Spinal cord (tissue), 10 donors: ENCODE measurements at places on chromosomes 11 and 22. TPM values are rescaled to one million over a fixed set of nuclear protein-coding genes. Genes with fewer than 3 reads are reported as not detected.
A peak's percentile ranks its signal among the peaks of the same experiment; 100 is the strongest.

GRCh38 chr11:9862981-9863380, 199.1 kb downstream of the SWAP70 start:
- H3K27me3 ChIP-seq = no peaks in the 10 kb centered on the region
- no peak overlapping the region for H3K4me3 ChIP-seq
- no peaks in the 10 kb centered on the region for H3K36me3 ChIP-seq
- no peak for DNase-seq
- H3K4me1 ChIP-seq = no peaks in the 10 kb centered on the region

DNA sequence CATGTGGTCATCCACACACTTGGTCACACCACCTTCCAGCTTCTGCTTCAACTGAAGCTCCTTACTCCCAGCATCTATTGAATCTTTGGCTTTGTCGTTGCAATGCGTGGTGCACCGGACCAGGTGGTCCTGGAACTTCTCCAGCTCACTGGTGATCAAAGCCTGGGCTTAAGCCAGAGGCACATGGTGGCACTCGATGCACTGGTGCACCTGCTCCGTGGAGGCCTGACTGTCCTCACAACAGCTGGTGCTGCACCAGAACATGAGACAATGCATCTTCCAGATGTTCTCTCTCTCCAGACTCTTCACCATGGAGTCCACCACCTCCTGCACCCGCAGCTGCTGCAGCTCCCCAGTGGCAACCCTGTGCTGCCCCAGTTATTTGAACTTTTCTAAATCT, 56.0 kb downstream of the CELSR1 start:
- DNase-seq = no peak
- H3K4me3 ChIP-seq = no peak overlapping the region
- no peaks in the 10 kb centered on the region for H3K27me3 ChIP-seq
- peaks cover 29% of the 10 kb centered on the region for H3K4me1 ChIP-seq
- H3K36me3 ChIP-seq = no peaks in the 10 kb centered on the region

PDE3B gene
- 37.7 TPM for total RNA-seq

DNA sequence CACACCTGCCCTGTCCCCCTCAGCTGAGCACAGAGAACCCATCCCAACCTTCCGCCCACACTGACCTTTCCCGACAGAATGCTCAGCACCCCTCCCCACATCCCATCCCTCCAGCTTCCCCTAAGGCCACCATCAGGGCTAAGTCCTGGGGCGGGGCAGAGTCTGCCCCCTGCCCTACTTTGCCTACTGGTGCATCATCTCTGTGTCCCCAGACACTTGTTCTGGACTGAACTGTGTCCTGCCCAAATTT, 109.8 kb downstream of the CTTN start:
- no peak overlapping the region for H3K27ac ChIP-seq
- H3K36me3 ChIP-seq = no peaks in the 10 kb centered on the region
- H3K27me3 ChIP-seq = no peaks in the 10 kb centered on the region
- DNase-seq = no peak

KCNA4 gene
- 3.5 TPM for total RNA-seq

DNA sequence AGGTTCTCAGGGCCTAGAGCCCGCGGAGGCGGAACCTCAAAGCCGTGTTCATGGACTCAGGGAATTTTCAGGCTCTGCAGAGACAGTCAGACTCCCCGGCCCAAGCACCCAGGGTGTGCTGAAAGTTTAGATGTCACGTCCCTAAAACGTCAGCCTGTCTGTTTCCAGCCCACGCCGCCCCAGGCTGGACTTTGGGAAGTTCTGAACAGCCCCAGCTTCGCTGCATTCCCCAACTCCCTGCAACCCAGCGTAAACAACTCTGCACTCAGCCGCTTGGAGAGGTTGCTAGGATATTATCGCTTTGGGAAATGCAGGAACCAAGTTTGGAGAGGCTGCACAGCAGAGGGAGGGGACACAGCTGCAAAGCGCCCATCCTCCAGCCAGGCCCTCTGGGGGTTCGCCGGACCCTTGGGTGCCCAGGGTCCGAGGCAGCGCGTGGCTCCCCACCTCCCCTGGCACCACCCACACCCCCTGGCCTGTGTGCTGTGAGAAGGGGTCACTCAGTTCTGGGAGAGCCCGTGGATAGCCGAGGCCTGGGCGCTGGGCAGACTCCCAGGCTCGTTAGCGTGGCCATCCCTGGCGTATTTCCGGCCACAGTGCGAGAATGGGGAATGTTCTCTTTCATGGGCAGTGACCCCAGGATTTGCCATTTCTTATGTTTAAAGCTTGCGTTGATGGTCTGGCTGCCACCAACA, 120.5 kb upstream of the FGF3 start:
- no peaks in the 10 kb centered on the region for H3K27me3 ChIP-seq
- H3K36me3 ChIP-seq = no peaks in the 10 kb centered on the region
- H3K4me3 ChIP-seq = no peak overlapping the region

DNA sequence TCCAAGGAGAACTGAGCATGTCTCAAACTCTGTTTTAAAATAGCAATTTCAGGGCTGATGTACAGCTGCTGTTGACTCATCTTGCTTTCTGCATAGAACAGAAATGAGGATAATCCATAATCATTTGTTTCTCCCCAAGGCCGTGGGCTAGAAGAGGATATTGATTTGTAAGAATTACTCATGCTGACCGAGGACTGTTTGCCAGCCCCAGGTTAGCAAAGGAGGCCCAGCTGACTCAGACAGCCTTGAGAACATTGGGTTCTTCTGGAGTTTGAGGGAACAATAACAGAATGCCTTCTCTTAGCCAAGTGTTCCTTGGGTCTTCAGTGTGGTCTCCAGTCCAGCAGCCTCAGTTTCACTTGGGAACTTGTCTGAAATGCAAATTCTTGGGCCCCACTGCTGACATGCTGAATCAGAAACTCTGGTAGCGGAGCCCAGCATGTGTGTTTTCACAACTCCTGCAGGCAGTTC, 92.0 kb downstream of the ZC3H12C start:
- no peak overlapping the region for H3K4me3 ChIP-seq
- no peaks in the 10 kb centered on the region for H3K27me3 ChIP-seq
- no peak overlapping the region for H3K27ac ChIP-seq
- H3K4me1 ChIP-seq = peaks cover 14% of the 10 kb centered on the region
- DNase-seq = no peak
- H3K36me3 ChIP-seq = peaks cover 7% of the 10 kb centered on the region

DNA sequence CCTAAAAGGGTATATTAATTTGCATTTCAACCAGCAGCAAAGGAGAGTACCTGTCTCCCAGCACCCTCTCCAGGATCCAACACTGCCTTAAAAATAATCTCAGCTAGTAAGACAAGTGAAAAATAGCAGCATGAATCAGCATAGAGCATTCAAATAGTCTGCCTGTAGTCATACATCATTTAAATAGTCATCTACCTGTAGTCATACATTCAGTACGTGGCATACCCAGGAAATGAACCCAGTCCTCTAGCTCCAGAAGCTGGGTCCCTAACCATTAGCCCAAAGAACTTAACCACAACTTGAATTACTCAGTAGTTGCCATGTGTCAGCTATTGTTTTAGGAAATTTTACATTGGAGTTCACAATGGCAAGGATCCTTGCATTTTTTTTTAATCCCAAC, 9.3 kb downstream of the TENM4 start:
- H3K27me3 ChIP-seq = peaks cover 1% of the 10 kb centered on the region
- peaks cover 9% of the 10 kb centered on the region for H3K4me1 ChIP-seq
- DNase-seq = no peak

OOSP1 gene
- total RNA-seq = not detected

GRCh38 chr11:16248248-16248647, 108.1 kb downstream of the SOX6 start:
- no peaks in the 10 kb centered on the region for H3K36me3 ChIP-seq
- H3K4me1 ChIP-seq = no peaks in the 10 kb centered on the region
- no peak overlapping the region for H3K27ac ChIP-seq
- no peak for DNase-seq
- H3K27me3 ChIP-seq = no peaks in the 10 kb centered on the region
- H3K4me3 ChIP-seq = no peak overlapping the region

TRIM48 gene
- total RNA-seq = not detected

DNA sequence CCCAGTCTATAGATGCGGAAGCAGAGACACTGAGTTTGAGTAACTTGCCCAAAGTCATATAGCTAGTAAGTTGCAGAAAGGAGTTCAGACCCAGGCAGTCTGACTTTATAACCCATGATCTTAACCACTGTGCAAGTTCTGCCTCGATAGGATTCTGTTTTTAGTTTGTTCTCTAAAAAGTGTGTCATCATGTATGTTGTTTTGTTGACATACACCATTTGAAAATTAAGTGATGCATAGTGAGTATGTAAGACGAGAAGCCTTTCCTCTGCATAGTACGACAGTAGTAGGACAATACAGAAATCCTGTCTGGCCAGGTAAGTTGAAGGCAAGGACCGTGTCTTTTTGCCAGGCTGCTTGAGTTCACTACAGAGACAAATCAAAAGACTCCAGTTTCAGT, 3.3 kb downstream of the ZC3H12C start:
- no peak overlapping the region for H3K4me3 ChIP-seq
- H3K27ac ChIP-seq = no peak overlapping the region
- no peaks in the 10 kb centered on the region for H3K27me3 ChIP-seq

ADM gene
- 67.6 TPM for total RNA-seq

OR8D4 gene
- total RNA-seq = 0.06 TPM

- no peak overlapping the region for H3K27ac ChIP-seq
- no peaks in the 10 kb centered on the region for H3K4me1 ChIP-seq
- no peaks in the 10 kb centered on the region for H3K36me3 ChIP-seq
- H3K4me3 ChIP-seq = no peak overlapping the region
- no peak for DNase-seq
Measured at GRCh38 chr22:22123118-22123959, 121.2 kb upstream of the VPREB1 start.

DNA sequence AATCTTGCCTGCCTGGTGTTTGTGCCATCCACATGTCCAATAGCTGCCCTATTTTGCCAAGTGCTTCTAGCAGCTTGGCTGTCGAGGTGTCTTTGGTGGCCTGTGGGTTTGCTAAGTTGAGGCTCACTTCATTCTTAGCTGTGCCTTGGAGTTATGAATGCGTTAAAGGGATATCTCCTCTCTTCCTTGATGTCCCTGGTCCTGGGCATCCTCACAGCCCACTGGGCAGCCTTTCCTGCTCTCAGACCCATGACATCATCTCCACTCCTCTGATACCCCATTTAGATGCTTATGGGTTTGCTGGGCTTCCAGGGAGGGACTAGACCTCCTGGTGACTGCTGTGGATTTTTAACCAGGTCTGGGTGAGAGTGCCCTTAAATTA, 1.3 kb downstream of the LDLRAD3 start:
- peak overlapping the region; percentile 63 for H3K27ac ChIP-seq
- no peaks in the 10 kb centered on the region for H3K27me3 ChIP-seq
- no peak for DNase-seq
- no peaks in the 10 kb centered on the region for H3K36me3 ChIP-seq

DNA sequence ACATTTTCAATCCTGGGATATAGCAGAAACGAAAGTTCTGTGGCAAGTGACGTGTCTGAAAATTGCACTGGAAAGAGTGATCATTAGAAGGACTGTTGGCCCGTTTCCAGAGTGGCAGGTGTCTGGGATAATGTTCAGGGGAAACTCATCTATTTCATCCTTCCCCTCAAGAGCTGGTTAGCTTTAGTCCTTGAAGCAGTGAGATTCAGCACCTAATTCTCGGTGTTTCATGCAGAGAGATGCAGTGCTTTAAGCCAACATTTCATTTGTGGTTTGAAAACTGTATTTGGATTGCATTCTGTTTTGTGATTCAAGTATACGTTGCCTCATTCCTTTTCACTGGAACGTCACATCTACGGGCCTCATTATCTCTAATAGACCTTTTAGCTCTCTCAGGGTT, 205.0 kb upstream of the RAG2 start:
- no peak for DNase-seq
- H3K27ac ChIP-seq = no peak overlapping the region
- H3K4me1 ChIP-seq = no peaks in the 10 kb centered on the region

DNA sequence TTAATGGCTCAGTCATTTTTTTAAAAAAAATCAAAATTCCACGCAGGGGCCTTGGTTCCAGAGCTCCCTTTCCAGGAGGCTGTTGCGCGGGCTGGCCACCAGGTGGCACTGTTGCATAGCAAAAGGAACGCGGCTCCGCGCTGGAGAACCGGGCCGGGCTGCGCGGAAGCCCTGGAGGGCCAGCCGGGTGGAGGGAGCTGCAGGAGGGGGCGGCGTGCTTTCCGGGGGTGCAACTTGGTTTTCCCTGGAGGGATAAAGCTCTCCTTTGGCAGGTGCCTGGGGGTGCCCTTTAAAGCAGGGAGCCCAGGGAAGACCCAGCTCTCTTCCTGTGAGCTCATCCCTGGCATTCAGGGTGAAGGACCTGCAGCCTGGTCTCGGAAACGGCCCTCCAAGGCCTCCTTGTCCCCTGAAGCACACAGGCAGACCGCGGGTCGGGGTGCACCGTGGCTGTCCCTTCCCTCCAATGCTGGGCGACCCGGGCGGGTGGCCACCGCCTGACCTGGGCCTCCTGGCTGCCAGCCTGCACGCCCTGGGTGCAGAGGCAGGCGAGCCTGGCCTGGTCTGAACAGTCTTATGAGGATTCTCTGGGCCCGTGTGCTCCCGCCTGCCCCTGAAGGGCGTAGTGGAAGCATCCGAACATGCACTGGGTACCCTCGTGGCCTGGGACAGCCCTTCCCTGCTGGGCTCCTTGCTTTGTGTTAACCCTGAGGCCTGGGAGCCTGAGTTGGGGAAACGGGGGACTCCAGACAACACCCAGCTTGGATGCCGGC, 23.4 kb downstream of the KRTAP5-5 start:
- no peak overlapping the region for H3K27ac ChIP-seq
- DNase-seq = peak; percentile 47
- H3K4me1 ChIP-seq = peaks cover 27% of the 10 kb centered on the region
- no peaks in the 10 kb centered on the region for H3K36me3 ChIP-seq
- peaks cover 7% of the 10 kb centered on the region for H3K27me3 ChIP-seq

CLCF1 gene
- total RNA-seq = 0.72 TPM

- no peaks in the 10 kb centered on the region for H3K4me1 ChIP-seq
- no peaks in the 10 kb centered on the region for H3K27me3 ChIP-seq
- no peak for DNase-seq
- no peaks in the 10 kb centered on the region for H3K36me3 ChIP-seq
- H3K4me3 ChIP-seq = no peak overlapping the region
Measured at GRCh38 chr11:45451766-45452440, 165.8 kb upstream of the SYT13 start.

GRCh38 chr11:119298726-119299125, 18.2 kb downstream of the MCAM start:
- H3K4me1 ChIP-seq = no peaks in the 10 kb centered on the region
- H3K27me3 ChIP-seq = no peaks in the 10 kb centered on the region
- no peak overlapping the region for H3K4me3 ChIP-seq
- H3K27ac ChIP-seq = no peak overlapping the region
- peaks cover 18% of the 10 kb centered on the region for H3K36me3 ChIP-seq
